Psoas muscle (tissue), 8 donors: ENCODE measurements at places on chromosomes 2 and 18. TPM values are rescaled to one million over a fixed set of nuclear protein-coding genes. Genes with fewer than 3 reads are reported as not detected.

DNA sequence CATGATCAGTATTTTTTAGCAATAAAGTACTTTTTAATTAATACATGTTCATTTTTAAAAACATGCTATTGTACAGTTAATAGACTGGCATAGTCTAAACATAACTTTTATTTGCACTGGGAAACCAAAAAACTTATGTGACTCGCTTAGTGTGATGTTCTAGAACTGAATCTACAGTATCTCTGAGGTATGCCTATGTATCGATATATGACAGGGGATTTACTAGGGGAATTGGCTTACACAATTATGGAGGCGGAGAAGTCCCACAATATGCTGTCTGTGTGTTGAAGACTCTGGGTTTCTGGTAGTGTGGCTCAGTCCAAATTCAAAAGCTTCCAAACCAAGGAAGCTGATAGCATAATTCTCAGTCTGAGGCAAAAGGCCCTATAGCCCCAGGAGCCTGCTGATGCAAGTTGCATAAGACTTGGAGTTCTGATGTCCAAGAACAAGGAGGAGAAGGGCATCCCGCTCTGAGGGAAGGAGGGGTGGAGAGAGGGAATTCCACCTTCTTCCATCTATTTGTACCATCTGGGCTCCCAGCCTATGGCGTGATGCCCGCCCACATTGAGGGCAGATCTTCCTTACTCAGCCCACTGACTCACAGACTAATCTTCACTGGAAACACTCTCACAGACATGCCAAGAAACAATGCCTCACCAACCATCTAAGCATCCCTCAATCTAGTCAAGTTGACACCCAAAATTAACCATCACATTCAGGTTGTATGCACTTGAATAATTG is 27.5 kb downstream of the ZNF638 start:
- peak; percentile 73 for DNase-seq

DNA sequence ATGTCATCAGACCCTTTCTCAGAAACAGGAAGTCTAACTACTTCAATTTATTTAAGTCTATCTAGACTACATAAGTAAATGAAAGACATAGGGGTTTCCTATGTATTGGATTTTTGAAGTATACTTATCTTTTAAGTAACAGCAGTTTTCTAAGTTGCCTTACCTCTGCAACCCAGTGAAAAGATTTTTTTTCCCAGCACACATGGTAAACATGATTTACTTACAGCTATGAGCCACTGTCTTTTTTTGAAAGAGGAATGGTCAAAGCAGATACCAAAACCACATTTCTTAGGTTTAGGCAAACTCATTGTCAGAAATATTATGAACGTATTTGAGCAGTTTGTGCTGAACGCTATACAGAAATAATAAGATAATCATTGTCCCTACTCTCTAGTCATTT is 78.7 kb upstream of the OTX1 start:
- no peak for DNase-seq

ALPG gene
- not detected for polyA plus RNA-seq

GRCh38 chr2:104547221-104547620 is 306.7 kb upstream of the POU3F3 start:
- no peak for DNase-seq

- peak; percentile 76 for DNase-seq
These were observed 113.8 kb downstream of the SH3RF3 start for GRCh38 chr2:109242654-109243331.

- no peak for DNase-seq
These were observed 63.9 kb downstream of the ITGB1BP1 start for GRCh38 chr2:9359463-9359862.
